ENCODE measurements at places on chromosomes 2 and 18. TPM values are rescaled to one million over a fixed set of nuclear protein-coding genes. Genes with fewer than 3 reads are reported as not detected.

Gene DNAH6
- 0.09 TPM for polyA plus RNA-seq

Gene GALM
- polyA plus RNA-seq = 10.4 TPM

Gene TTC39C
- polyA plus RNA-seq = 3.8 TPM

Gene TMEM200C
- polyA plus RNA-seq = 1.5 TPM

Gene BCL2L11
- 6.9 TPM for polyA plus RNA-seq

- H3K36me3 ChIP-seq = no peaks in the 10 kb centered on the region
- no peak overlapping the region for H3K27ac ChIP-seq
- no peaks in the 10 kb centered on the region for H3K4me1 ChIP-seq
- H3K4me3 ChIP-seq = no peak overlapping the region
Observed at GRCh38 chr2:19598971-19599370, 240.5 kb upstream of the OSR1 start.

Measured in muscle of leg (tissue), 16 donors.